PC-3 (cell line): ENCODE measurements at places on chromosomes 3 and 15. TPM values are rescaled to one million over a fixed set of nuclear protein-coding genes. Genes with fewer than 3 reads are reported as not detected.

PLAAT1 gene
- total RNA-seq: not detected in 2 replicates

- no peaks in the 10 kb centered on the region for H3K4me1 ChIP-seq
- H3K27me3 ChIP-seq: no peaks in the 10 kb centered on the region
- no peaks in the 10 kb centered on the region for H3K36me3 ChIP-seq
Observed at GRCh38 chr3:66165660-66166059, 55.1 kb upstream of the SLC25A26 start.

DNA sequence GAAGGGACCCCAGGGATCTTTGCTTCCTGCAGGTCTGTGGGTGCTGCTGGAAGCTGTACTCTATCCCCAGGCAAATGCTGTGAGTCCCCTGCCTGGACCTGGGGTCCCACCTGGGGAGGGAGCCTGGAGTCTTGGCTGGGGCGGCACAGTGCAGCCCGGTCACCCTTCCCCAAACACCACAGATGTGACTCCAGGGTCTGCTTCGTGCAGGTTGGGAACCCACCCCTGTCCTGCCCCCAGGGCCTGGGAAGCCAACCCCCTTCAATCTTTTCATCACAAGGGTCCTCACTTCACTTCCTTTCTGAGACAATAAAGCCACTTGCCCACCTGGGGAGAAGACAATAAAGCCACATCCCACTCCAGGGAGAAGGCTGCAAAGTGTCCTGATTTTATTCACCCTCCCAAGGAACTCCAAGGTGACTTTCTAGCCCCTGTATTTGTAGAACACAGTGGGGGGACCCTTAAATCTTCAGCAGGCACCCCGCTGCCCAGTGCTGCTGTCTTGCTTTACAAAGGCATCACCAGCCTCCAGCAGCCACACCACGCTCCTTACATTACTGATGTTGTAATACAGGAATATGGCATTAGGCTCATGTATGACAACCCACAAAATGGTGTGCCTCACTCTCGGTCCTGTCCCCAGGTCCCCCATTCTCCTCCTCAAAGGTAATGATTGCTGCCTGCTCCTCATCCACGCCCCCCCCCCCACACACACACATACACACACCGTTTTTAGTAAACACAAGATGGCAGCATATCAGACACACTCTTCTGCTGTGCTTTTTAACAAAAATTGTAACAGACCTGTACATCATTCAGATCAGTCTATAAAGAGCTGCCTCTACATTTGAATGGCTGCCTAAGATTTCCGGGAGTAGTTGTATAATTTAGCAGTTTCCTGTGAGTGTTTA lies 9.9 kb downstream of the C3orf22 start:
- no peak overlapping the region for H3K27ac ChIP-seq
- DNase-seq: no peak
- 0 out of 2 replicates have a peak, but pooled peaks cover 10% of the 10 kb centered on the region for H3K27me3 ChIP-seq
- H3K36me3 ChIP-seq: no peaks in the 10 kb centered on the region

DNA sequence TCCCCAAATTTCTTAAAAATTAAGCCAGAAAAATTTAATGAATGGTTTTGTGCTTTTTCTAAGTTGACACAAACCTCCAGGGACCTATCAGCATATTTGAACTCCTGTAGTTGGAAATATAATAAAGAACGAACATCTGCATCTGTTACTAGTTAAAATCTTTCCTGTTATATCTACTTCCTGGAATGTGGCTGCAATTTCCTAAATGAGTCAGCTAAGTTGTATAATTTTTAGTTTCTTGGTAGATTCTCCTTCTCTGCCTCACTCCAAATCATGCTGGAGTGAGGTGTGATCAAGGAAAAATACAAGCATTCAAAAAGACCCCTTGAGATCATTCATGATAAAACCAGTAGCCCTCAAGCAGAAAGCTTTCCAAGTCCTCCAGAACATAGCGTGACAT lies 106.2 kb upstream of the MCTP2 start:
- H3K4me3 ChIP-seq: no peak overlapping the region
- no peak for DNase-seq
- H3K27me3 ChIP-seq: peaks cover 31% of the 10 kb centered on the region; the same call in 1 of the 2 replicates
- H3K27ac ChIP-seq: no peak overlapping the region

DNA sequence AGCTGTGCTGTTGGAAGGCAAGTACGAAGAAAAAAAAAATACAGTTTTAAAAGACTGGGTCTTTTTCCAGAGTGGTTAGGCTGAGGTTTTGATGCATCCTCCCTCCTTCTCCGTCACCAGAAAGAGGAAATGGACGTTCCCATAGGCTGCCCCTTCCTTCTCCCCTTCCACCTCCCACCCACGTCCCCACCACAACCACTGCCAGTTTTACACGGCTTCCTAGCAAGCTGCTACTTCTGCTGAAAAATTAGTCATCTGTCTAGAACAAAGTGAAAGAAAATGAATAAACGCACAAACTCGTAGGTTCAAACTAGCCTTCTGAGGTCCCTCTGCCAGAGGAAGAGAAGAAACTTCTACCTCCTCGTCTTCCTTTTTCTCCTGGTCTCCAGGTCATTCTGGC lies 71.6 kb upstream of the RPL35A start:
- H3K4me1 ChIP-seq: no peaks in the 10 kb centered on the region
- H3K36me3 ChIP-seq: 0 out of 2 replicates have a peak, but pooled peaks cover 5% of the 10 kb centered on the region
- no peak for DNase-seq
- no peak overlapping the region for H3K27ac ChIP-seq
- H3K27me3 ChIP-seq: no peaks in the 10 kb centered on the region
